ENCODE measurements at places on chromosomes 1 and 21.

- no peak for DNase-seq
These were observed 1.4 kb downstream of the PFKFB2 start for GRCh38 chr1:207054491-207054890.

- DNase-seq: no peak
These were observed 96.0 kb downstream of the FOXD2 start for GRCh38 chr1:47533793-47534328.

DNA sequence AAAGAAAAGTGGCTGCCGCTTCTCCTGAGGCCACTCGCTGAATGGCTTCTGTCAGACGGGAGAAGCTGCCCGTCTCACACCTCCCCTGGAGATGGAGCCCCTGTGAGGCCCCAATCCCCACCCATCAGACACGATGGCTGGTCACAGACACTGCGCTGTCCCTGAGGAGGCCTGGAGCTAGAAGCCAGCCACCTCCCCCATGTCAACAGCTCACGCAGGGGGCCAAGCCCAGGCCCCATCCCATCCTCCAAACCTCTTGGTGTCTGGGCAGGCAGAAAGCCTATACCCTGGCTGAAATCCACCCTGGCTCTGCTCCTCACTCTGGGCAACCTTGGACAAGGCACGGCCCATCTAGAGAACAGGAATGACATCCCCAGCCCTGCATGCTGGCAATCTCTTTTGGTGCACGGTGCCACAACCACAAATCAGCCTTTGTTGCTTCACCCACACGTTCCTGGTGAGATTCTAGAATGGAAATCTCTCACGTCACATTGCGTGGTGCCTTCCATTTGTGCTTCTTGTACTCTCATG lies 273.9 kb upstream of the VAMP3 start:
- no peak for DNase-seq

GRCh38 chr1:147726168-147726567 lies 34.2 kb downstream of the GJA5 start:
- no peak for DNase-seq

GRCh38 chr1:26703478-26703877 lies 7.7 kb downstream of the ARID1A start:
- no peak for DNase-seq

DNA sequence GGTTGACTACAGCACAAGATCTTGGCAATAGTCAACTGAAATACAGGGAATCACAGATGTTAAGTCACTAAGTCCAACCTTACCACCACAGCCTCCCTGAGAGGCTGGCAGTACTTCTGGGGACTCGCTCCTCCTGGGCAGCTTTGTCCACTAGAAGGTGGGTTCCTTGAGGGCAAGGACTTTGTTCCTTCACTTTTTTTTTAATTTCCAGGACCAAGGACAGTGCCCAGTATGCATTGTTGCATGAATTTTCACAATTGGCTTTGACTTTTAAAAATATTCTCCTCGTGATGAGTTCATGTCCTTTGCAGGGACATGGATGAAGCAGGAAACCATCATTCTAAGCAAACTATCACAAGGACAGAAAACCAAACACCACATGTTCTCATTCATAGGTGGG lies 96.7 kb upstream of the IGSF21 start:
- no peak for DNase-seq

- DNase-seq: peak; percentile 96
These were observed 49.3 kb upstream of the PSEN2 start for GRCh38 chr1:226820941-226821718.

DNA sequence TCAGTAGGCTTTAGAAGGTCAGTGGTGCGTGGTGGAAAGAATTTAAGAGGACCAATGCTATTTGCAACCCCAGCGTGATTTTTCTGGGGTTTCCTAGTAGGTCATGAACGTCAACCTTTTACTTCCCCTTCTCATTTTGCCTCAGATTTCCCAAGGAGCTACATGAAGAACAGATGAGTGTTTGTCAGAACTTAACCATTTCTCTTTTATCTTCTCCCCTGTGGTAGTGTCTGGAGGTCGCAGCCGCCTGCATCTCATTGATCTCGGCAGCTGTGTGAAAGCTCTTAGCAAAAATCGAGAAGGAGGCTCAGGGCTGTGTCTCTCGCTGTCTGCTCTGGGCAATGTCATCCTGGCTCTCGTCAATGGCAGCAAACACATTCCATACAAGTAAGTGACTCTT lies 491.1 kb downstream of the KIF26B start:
- DNase-seq: no peak

- no peak for DNase-seq
These were observed 237.3 kb downstream of the RHOU start for GRCh38 chr1:228972576-228972975.

DNA sequence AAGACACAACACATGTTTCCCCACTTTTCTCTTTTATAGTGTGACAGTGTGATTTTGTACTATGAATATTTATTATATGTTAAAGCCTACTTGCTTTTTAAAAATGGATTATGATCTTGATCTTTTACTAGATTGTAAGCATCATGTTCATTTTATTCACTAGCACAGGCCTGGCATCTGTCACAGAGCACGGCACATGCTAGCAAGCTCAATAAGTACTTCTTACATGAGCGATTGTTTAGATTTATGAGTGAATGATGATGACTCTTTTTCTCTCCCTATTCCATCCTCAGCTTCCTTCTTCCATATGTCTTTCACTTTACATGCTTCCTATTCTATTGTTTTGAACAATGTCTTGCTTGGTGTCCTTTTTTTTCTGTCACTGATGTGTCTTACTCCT lies 1454.1 kb downstream of the MRPL39 start:
- no peak for DNase-seq

- DNase-seq: no peak
These were observed 356.8 kb downstream of the RRAGC start for GRCh38 chr1:38502758-38503157.

DNA sequence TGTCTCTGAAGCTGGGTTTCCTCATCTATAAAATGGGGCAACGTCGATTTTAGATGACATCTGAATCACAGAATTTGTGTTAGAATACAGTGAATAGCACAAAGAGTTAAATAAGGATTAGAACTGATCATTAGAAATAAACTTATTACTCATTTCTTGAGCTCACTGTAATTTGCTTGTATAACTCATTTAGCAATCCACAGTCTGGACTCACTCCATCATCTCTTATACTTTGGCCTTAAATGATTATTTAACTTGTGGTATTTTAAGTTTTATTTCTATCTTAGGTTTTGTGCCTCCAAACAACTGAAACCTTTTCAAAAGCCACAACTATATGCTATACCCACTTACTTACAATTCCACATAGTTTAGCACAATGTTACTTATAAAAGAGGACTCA lies 128.0 kb downstream of the CDC42BPA start:
- no peak for DNase-seq

- DNase-seq: no peak
These were observed 30.7 kb downstream of the HSPG2 start for GRCh38 chr1:21906173-21907078.

DNA sequence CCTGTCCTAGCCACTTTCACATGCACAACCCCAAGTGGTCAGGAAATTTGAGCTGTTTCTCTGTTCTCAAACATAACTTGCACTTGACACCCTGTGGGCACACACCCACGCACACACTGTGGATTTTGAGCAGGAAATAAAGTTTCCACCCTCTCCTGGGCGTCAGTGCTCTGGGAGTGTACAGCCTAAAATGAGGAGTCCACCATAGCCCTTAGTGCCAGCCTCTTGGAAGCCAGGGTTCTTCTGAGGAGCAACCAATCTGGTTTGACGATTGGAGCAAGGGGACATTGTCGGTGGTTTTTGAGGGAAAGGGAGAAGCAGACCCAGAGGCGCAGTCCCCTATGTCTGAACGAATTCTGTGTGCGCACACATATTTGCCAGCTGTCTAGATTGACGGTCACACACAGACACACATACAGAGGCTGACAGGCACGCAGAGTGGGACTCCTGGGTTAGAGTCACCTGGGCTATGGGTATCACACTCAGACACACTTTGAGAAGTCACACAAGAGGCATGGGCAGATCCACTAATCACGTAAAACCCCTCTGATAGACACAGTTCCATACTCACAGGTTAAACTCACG lies 2.7 kb downstream of the DMBX1 start:
- DNase-seq: no peak

GRCh38 chr1:222095606-222096475 lies 354.0 kb upstream of the DUSP10 start:
- no peak for DNase-seq

- DNase-seq: peak; percentile 92
These were observed 2.5 kb upstream of the MEF2D start for GRCh38 chr1:156502894-156503697.

GRCh38 chr1:206558794-206559671 lies 51.7 kb downstream of the RASSF5 start:
- no peak for DNase-seq

GRCh38 chr1:16391411-16391810 lies 24.4 kb downstream of the SZRD1 start:
- no peak for DNase-seq

DNA sequence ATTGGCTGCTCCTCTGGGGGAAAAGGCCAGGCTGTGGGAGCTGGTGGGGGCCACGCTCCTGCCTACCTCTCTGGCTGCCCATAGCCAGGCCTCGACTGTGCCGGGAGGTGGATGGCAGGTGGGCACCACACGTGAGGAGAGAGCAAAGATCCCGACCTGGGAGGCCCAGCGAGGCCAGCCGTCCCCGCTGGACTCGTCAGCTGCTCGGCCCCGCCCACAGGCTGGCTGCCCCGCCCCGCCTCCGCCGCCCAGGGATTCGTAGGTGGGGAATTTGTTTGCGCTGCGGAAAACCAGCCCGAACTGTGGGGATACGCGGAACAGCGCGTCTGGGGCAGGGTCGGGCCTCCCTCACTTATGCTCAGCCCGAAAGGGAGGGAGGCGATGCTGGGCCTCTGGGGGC lies 31.7 kb downstream of the TP73 start:
- DNase-seq: no peak

DNA sequence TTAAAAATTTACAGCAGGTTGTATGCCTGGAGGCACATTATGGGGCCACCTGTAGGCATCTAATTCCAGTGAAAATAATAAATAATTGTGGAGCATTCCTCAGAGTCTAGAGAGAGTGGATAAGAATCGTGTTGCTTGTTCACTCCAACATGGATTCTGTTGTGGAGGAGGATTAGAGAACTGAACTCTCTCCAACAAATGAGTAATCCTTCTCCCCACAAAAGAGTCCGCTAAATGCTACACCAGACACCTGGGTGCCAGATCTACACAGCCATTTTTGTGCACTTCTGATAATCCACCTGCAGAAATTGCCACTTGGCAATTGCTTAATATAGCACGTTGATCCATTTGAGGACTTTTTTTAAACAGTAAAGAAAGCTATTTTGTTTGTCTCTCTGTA lies 113.7 kb upstream of the DPYD start:
- DNase-seq: no peak

DNA sequence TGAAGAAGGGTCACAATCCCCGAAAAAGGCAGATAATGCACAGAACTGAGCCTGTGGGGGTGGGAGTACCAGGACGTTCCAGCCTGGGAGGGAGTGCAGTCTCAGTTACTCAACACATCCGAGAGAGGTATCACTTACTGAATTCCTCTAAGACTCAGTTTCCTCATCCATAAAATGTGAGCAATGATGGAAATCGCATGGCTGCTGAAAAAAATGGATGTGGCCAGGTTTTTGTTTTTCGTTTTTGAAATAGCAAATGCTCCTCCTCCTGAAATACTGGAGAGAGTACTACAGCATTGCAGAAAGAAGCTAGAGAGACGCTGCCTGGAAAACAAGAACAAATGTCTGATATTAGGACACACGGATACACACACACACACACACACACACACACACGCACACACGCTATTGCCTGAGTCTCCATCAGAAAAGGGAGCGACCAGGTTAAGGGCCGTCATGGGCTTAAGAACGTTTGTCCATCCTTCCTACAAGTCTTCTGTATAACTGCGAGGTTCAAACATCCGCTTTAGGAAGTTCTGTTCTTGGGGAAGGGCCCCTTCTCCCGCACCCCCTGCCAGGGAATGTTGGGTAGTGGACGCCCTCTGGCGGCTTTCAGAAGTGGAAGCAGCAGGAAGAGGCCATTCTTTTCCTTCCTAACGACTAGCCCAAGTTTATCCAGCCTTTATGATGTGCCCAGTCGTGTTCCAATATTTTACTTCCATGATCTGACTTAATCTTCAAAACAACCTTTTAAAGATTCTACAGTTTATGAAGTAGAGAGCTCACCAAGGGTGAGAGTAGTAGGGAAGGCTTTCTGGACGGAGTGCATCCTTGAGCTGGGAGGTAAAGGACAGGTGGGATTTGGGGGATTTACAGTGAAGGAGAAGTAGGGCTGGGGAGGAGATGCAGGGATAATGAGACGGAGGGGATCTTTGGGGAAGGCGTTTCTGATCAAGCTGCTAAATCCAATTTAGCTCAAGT lies 699 bp upstream of the NES start:
- peak; percentile 90 for DNase-seq

DNA sequence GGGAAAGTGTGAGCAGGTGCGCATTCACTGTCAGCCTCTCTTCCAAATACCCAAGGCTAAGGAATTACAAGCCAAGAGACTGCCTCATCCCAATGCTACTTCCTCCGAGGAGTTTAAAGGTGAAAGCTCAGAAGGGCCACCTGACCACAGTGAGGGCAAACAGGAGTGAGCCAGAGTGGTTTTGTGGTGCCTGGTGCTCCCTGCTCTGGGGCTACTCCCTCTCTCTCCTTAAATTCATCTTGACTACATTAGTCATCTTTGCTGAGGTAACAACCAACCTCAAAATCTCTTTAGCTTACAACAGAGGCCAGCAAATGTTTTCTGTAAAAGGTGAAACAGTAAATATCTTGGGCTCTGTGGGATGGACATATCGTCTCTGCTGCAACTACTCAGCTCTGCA lies 14.2 kb upstream of the ZBTB8A start:
- DNase-seq: no peak

- DNase-seq: no peak
These were observed 7.0 kb downstream of the PGM1 start for GRCh38 chr1:63600248-63600647.

DNA sequence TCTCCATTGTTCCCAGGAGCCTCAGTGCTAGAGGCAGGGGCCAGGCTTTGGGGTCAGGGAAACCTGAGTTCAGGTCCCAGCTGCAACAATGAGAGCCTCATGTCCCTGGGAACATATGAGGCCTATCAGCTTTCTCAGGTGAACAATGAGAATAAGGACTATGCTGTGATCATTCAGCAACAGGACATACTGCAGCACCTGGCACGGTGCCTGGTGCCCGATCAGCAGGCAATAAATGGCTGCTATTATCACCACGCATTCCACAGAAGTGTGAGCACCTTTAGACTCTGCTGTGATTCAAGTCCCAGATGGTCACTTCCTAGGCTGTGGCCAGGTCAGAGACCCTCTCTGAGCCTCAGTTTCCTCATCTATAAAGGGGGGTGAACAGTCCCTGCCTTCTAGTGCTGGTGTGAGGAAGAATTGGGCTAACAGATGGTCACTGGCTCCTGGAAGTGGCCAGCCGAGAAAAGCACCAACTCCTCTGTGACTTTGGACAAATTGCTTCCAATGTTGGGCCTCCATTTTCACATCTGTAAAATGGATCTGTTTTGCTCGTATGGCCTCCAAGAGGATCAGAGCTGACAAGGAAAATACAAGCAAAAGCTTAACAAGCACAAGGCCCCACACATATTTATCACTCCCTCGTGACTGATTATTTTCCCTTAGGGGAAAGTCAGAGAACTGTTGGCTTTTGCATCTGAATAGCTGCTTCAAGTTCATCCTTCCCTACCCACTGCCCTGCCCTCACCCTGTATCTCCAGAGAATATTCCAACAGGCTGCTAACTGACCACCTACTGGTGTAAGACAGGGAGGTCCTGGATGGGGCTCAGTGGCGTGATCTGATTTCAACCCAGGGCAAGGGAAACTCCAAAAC lies 1.1 kb downstream of the SLC5A9 start:
- no peak for DNase-seq

- DNase-seq: peak; percentile 32
These were observed 216.9 kb downstream of the RYR2 start for GRCh38 chr1:237258871-237259270.
